AG09309 (cell line): ENCODE measurements at places on chromosomes 2 and 18.

- peak; percentile 84 for DNase-seq
These were observed 18.3 kb downstream of the NHEJ1 start for GRCh38 chr2:219142329-219142728.

DNA sequence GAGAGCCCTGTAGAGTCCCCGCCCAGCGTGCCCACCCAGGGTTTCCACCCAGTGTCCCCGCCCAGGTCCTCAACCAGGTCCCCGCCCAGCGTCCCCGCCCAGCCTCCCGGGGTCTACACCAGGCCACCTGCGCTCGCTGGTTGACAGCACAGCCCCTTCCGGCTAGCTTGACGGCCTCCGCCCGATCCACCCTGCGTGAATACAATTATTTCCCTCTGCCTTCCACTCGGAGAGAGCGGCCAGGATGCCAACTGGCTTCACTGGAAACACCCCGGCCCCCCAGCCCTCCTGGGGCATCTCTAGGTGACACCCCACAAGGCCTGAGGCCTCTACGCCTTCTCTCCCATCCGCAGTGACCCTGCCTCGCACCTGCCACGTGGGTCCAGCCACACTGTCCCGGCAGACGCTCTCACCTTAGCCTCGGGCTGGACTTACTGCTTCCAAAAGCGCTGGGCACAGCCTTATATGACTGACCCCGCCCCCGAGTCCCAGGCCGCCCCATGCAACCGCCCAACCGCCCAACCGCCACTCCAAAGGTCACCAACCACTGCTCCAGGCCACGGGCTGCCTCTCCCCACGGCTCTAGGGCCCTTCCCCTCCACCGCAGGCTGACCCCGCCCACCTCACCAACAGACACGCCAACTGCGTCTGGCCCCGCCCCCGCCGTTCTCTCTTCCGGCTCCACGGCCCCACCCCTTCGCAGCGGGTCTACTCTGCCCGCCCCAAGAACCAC, 188.1 kb downstream of the LAMA1 start:
- no peak for DNase-seq

DNA sequence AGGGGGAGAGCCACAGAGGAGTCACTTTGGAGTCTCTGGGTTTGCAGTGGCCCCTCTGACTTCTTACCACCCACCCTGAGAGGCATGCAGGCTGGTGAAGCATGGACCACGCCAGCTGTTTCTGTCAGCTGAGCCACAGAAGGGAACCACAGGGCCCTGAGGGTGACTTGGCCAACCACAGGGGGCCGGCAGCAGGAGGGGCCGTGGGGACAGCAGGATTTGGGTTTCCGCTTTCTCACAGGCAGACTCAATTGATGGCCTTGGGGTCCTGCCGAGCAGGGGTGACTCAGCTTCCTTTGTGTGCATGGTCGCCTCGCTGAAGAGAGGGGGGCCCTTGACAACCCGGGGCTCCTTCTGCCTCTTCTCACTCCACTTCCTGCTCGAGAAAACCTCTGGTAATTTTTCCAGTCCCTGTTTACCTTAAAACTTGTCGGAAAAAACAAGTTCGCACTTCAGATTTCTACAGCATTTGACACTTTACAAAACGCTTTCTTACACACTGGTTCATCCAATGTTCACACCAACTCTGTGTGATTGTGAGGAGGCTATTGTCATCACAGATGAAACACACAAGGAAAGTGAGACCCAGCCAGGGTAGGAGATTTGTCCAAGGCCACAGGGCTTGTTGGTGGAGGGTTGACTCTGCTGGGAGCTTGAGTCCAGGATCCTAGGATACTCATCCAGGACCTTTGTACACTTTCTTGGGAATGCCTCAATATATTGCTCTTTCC, 311.2 kb downstream of the LPIN1 start:
- DNase-seq = no peak

DNA sequence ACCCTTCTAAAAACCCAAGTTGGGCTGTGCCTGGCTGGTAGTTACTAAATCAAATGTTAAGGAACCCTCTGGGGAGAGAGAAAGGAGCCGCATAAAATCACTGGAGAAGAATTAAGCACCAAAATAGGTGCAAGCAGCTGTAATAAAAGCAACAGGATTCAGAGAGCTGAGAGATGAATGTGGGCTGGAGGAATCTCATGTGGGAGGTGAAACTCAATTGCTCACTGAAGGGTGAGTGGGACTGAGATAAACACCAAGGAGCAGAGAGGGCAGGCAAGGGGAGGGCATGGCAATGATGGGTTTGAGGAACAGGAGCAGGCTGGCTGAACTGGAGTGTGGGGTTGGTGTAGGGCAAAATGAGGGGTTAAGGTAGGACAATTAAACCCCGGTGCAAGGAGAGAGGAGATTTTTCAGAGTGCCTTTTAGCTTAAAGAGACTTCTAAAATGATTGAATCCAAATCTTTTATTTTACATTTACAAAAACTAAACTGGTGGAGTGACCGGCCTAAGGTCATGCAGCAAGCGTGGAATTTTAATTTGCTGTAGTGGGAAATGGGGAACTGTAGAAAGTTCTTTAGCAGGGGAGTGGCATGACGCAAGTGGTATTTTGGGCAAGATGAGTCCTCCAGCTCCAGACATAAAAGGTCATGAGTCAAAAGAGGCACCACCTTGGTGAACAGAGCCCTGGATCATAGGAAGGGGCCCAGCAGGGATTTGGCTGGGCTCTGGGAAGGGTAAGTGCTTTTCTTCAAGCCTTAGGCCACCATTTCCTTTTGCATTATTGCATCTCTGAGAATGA, 10.5 kb downstream of the PLB1 start:
- DNase-seq = no peak

- no peak for DNase-seq
These were observed 257.5 kb downstream of the RND3 start for GRCh38 chr2:150230004-150230403.

- DNase-seq = peak; percentile 52
These were observed 164.4 kb downstream of the ETAA1 start for GRCh38 chr2:67561457-67561965.

- no peak for DNase-seq
These were observed 57.5 kb downstream of the PIAS2 start for GRCh38 chr18:46859855-46860254.

GRCh38 chr2:86825036-86825692, 34.5 kb upstream of the CD8A start:
- DNase-seq = no peak

DNA sequence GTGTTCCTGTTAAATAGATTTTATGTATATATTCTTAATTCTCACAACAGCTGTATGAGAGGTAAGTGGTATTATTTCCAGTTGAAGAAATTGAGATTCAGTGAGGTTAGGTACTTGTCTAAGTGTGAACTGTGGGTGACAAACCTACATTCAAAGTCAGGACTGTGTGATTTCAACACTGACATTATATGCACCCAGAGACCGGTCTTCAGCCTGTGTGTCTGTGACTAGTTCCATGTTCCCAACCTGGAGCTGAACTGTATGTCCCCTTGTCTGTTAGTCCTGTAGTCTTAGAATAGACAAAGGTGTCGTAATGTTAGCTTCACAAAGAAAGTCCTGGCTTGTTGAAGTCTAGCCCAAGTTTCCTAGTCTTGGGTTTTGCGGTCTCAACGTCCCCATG, 17.4 kb downstream of the PLEKHB2 start:
- DNase-seq = no peak

- peak; percentile 73 for DNase-seq
These were observed 156.3 kb downstream of the DOCK10 start for GRCh38 chr2:224885836-224886547.

DNA sequence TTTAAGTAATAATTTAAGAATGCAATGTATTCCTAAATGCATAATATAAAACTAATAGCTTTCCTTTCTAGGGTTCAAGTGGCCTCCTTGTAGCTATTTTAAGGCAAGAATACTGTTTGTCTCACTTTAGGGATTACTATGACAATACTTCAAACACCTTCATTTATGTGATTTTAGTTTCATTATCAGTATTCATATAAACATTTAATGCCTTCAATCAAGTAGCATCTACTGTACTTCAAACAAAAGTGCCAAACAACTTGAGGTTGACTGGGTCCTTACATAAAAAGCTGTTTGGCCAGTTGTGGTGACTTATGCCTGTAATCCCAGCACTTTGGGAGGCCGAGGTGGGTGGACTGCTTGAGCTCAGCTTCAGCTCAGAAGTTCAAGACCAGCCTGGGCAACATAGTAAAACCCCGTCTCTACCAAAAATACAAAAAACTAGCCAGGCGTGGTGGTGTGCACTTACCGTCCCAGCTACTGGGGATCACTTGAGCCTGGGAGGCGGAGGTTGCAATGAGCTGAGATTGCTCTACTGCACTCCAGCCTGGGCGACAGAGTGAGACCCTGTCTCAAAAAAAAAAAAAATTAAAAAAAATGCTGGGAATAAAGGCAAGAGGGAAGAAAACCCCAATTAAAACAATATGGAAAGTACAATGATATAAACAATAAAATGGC, 9.3 kb downstream of the MEX3C start:
- no peak for DNase-seq

DNA sequence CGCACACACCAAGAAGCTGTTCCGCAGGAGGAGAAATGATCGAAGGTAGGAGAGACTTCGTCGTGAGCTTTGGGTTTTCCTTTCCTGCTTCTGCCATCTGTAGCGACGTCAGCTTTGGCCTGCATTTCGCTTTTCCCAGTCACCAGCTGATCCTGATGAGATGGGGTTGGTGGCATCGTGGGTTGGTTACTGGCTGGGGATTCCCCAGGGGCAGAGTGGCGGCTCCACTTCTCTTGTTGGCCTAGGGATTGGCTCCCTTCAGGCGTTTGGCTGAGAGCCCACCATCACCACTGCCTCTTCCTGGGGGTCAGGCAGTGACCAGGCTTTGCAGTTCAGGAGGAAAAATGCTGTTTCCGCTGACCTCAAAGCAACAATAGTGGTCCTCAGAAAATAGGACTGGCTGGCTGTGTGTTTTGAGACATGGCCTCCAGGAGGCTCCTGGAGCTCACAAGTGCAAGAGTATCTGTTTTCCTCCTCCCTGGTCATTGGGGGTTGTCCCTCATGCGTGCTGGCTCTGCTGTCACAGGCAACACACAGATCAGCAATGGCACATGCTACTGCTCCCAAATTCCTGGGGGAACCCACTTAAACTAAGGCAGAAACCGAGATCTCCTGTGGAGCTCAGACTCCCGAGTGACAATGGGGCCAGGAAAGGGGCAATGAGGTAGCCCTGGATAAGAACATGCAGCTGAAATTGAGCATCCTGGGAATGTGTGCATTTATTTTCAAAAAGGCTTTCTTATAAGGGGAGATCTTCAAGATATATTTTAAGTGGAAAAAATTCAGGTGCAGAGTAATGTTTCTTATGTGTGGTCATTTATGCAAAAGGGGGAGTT, 173.0 kb downstream of the CTIF start:
- no peak for DNase-seq

- no peak for DNase-seq
These were observed 375.0 kb downstream of the LRRTM4 start for GRCh38 chr2:77147153-77147552.

DNA sequence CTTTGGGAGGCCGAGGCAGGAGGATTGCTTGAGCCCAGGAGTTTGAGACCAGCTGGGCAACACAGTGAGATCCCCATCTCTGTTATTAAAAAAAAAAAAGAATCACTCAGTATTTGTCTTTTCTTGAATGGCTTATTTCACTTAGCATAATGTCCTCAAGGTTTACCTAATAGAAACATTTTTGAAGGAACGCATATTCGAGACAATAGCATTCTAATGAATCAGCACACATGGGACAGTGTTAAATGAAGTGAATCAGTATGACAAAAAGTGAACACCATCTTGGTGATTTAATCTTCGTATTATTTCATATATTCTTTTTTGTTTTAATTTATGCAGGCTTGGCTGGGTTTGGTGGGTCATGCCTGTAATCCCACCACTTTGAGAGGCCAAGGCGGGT, 44.7 kb downstream of the WIPF1 start:
- no peak for DNase-seq

GRCh38 chr2:84459944-84460429, 907 bp upstream of the SUCLG1 start:
- DNase-seq = no peak

DNA sequence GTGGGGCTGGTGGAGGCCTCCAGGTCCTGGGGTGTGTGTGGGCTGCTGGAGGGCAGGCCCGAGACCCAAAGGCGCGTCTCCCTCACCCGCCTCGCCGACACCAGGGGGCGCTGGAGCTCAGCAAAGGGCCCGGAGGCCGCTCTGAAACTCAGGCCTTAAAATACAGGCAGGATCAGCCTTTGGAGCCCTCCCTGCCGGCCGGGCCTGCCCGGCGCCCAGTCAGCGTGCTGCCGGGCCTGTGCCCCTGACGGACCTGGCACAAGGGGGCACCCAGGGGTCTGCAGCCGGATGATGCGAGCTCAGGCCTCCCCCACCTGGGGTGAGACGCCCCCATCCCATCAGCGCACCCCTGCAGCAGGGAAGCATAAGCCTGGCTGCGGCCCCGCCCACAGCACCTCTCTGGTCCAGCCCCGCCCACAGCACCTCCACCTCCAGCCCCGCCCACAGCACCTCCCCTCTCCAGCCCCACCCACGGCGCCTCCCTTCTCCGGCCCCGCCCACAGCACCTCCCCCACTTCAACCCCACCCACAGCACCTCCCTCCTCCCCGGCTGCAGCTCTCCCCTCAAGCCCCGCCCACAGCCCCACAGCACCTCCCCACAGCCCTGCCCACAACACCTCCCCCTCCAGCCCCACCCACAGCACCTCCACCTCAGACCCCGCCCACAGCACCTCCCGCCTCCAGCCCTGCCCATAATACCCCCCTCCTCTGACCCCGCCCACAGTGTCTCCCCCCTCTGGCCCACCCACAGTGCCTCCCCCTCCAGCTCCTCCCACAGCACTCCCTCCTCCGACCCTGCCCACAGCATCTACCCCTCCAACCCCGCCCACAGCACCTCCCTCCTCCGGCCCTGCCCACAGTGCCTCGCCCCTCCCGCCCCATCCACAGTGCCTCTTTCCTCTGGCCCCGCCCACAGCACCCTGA, 92.8 kb upstream of the OTOS start:
- DNase-seq = peak; percentile 25

DNA sequence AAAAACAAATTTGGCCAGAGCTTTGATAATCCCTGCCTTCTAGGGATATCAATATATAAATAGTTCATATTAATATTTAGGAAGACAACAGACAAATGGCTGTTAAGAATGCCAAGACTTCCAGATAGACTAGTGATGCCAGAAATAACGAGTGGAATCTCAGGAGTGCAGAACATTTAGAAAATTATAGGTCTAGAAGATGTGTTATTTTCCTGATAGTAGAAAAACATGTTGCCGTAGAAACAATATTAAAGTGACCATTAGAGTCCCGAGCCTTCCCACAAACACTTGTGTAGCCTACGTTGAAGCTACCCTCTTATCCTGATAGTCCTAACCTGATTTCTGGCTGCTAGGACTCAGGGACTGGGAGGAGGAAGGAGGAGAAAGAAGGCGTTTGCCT, 54.3 kb upstream of the ITGA6 start:
- no peak for DNase-seq

GRCh38 chr2:203799908-203800307, 67.7 kb upstream of the CTLA4 start:
- DNase-seq = no peak
